ENCODE measurements at places on chromosomes 3 and 15.

- DNase-seq: no peak
Measured at GRCh38 chr3:73680391-73681095, 55.8 kb upstream of the PDZRN3 start.

DNA sequence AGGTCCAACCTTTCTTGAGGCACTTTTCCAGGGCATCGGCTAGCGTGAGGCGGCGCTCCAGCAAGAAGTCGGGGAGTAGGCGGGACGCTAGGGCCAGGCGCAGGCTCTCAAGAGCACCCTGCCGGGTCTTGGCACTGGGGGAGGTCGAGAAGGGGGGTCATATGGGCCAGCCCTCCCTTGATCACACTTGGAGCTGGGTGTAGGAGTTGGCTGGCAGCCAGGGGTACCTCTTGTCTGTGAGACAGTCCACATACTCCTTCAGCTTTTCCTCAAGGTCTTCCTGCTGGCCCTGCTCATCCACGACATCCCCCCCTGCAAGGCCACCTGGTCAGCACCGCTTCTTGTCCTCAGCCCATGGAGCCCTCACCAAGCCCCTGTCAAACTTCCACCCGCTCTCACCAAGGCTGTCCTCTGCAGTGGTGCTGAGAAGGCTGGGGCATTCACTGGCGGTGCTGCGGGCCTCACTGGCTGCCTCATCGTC, 2.0 kb downstream of the IFRD2 start:
- DNase-seq: no peak

GRCh38 chr3:14770591-14770990, 48.2 kb upstream of the FGD5 start:
- no peak for DNase-seq

DNA sequence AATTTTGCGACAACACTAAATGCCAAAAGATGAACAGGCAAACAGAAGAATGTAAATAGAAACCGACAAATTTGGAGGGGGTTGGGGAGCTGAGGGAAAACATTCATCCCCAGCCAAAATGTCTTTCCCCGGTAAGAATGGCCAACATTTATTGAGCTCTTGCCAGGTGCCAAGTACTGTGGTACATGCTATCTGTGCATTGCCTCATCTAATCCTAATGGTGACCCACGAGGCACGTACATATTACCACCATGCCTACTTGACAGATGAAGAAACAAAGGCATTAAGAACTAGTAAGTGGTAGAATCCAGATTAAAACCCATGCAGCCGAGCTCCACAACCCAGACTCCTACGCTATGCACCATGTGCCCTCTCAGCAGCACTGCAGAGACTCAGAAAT, 205.7 kb downstream of the STT3B start:
- DNase-seq: no peak

- no peak for DNase-seq
Measured at GRCh38 chr3:11434563-11435096, 162.4 kb downstream of the ATG7 start.

GRCh38 chr15:68289057-68289456, 11.5 kb downstream of the FEM1B start:
- no peak for DNase-seq

DNA sequence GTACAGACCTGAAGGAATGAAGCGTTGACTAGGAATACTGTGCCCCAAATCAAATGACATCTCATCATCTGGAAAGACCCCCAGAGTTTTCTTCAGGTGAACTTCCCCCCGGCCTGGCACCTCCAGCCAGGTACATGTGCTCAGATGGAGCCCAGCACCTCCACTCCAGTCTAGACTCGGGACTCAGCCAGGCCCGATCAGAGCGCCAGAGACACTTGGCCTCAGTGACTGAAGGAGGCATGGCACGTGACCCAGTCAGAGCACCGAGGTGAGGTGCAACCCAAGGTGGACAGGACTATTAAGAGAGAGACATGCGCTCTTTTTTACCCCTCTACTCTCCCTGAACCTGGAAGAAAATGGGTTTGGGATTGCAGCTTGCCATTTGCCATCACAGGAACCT, 48.5 kb downstream of the CD47 start:
- DNase-seq: no peak

DNA sequence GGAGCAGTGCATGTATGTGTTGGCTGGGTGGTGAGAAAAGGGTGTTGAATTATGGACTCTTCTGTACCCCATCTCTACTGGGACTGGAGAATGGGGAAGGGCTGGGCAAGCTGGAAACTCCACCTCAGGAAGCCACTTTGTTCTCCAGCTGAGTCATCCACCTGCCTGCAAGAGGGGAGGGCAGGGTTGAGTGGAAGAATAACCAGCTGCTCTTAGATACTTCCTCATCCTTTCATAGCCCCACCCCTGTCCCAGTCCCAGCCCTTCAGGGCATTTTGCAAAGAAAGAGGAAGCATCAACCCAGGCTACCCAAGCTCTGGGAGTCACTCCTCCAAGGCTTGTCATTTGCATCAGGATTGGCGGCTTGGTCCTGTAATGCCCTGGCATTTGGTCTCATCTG, 33.1 kb downstream of the RAB11A start:
- no peak for DNase-seq
